ENCODE measurements at places on chromosomes 4 and X.

- peak; percentile 2 for DNase-seq
Observed at GRCh38 chr4:73620115-73620792, at the start of gene RASSF6. TSS of gene RASSF6 (minus strand) at chr4:73620436. CDS start at chr4:73611795, 8,641 bp downstream.

- DNase-seq = no peak
Observed at GRCh38 chr4:23768541-23768940, 121.3 kb downstream of the PPARGC1A start.

- DNase-seq = no peak
Observed at GRCh38 chrX:20217271-20217670, 49.4 kb downstream of the RPS6KA3 start.

DNA sequence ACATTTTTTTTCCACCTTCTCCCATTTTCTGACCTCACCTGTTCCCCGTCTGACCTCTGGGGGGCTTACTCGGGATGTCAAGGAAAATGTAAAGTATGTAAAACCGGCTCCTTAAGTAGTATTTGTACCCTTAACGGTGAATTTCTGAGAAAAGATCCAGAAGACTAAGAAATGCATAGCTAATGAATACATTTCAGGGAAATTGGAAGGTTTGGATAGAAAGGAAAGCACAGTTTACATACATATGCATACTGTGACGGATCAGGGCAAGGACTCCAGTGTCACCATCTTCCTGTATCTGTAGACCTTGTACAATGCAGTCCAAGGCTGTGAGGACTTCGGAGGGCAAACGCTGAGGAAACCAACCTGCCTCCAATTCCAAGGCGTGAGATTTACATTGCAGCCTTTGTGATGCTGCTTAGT, 2185.9 kb upstream of the TENM3 start:
- no peak for DNase-seq

DNA sequence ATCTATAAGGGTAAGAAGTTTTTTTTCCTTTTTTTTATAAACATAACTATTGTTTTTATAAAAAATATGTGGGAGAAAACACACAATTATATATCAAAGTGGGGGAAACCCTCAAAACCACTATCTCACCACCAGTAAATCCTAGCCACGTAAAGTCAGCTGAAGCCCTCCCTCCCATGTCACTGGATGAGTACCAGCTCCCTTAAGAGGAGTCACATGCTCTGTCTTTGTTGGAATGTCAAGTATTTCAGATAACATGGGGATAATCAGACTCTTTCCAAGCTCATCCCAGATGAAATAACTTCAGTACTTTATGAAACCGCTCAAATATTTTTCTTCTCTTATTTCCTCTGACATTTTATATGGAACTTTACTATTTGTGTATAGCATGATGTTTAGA, 2.4 kb downstream of the MYOZ2 start:
- DNase-seq = peak; percentile 9

GRCh38 chr4:15651676-15652075, 3.5 kb downstream of the FBXL5 start:
- no peak for DNase-seq

DNA sequence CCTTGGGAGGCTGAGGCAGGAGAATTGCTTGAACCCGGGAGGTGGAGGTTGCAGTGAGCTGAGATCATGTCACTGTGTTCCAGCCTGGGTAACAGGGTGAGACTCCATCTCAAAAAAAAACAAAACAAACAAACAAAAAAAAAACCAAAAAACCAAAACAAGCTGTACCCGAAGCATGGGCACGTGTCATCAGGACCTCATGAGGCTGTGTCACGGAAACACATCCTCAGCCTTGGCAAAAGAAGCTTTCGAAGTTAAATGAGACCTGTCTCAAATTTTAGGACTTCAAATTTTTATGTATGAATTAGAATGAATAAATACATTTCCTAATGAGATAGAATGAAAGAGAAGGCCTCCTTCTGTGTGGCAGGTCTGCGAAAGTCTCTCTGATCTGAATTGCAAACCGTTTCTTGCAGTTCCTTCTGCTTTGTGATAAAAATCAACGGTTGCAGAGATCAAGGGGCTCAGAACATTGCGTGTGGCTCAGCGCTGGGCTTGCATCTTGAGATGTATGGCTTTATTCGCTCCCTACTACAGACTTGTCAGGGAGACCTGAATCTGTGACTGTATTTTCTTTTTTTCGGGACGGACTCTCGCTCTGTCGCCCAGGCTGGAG, 19.5 kb upstream of the CRLF2 start:
- no peak for DNase-seq

All from CD4-positive, alpha-beta T cell treated with Interleukin-1 beta for 1 hour (primary cell).